Activated naive CD8-positive, alpha-beta T cell treated with anti-CD3 and anti-CD28 coated beads for 36 hours (primary cell): ENCODE measurements at places on chromosomes 4 and X. TPM values are rescaled to one million over a fixed set of nuclear protein-coding genes. Genes with fewer than 3 reads are reported as not detected.

GAGE12E gene
- not detected for total RNA-seq

RBBP7 gene
- total RNA-seq: 192 TPM

APLN gene
- total RNA-seq: 2.4 TPM

MND1 gene
- 42.8 TPM for total RNA-seq

EGFL6 gene
- total RNA-seq: 2.2 TPM

DNA sequence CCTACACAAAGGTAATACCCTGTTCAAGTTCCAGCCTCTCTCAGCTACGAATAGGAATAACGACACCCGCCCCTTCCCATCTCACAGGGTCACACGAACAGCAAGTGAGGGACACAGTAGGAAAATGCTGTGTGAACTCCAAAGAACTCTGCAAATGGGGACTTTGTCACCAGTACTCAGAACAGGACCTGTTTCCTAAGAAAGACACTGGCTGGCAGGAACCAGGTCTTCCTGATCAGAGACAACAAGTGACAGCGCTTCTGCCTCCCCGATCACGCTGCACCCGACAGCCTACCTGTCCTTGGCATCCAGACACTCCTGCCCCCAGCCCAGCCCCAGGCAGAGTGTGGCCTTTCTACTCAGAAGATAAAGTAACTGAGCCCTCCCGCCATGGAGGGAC, 14.2 kb downstream of the DCTD start:
- no peak overlapping the region for H3K27ac ChIP-seq
- H3K4me1 ChIP-seq: no peaks in the 10 kb centered on the region
- H3K4me3 ChIP-seq: no peak overlapping the region
- peaks cover 49% of the 10 kb centered on the region for H3K36me3 ChIP-seq

DNA sequence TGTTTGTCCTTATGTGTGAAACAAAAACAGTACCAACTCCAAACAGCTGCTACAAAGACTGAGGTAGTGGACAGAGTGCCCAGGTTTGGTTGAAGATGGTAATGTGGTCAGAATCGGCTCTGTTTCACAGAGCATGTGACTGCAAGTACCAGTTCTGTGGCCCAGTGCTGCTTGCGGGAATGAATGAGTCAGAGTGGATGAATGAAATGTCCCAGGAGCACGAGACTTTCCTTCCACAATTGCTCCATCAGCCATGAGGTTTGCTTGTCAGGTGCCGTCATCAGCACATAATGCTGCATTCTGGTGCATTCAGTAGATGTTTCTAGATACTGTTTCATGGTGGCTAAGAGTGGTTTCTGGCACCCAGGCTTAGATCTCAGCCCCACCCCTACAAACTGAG, 84.2 kb downstream of the GPR143 start:
- no peak overlapping the region for H3K27ac ChIP-seq
- DNase-seq: no peak
- no peaks in the 10 kb centered on the region for H3K27me3 ChIP-seq
- H3K4me1 ChIP-seq: peaks cover 18% of the 10 kb centered on the region

GRCh38 chr4:148061795-148062194, 329.9 kb downstream of the ARHGAP10 start:
- no peaks in the 10 kb centered on the region for H3K27me3 ChIP-seq
- no peak for DNase-seq
- H3K4me1 ChIP-seq: peaks cover 47% of the 10 kb centered on the region
- no peak overlapping the region for H3K4me3 ChIP-seq
- peaks cover 20% of the 10 kb centered on the region for H3K36me3 ChIP-seq
- H3K27ac ChIP-seq: peak overlapping the region; percentile 92

- H3K4me1 ChIP-seq: peaks cover 4% of the 10 kb centered on the region
- no peaks in the 10 kb centered on the region for H3K27me3 ChIP-seq
- H3K4me3 ChIP-seq: no peak overlapping the region
- peak overlapping the region; percentile 56 for H3K27ac ChIP-seq
- peaks cover 44% of the 10 kb centered on the region for H3K36me3 ChIP-seq
- no peak for DNase-seq
Measured at GRCh38 chr4:1690698-1691097, 6.6 kb upstream of the FAM53A start.

DNA sequence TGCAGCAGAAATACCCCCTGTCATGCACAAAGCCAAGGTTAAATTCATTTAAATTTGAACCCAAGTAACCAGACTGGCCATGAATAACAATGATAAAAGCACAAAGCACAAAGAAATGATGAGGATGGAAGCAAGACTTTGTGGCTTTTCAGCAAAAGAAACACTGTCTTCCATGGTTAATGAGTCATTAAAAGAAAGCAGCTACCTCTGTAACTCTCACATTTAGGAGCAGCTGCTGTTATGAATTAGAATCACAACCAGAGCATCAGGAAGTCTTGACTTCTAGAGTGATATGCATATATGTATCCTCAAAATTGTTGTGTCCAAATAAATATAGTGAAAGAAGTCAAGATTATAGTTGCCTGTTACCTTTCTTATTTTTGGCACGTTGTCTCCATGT, 70.7 kb upstream of the RPS6KA6 start:
- no peaks in the 10 kb centered on the region for H3K27me3 ChIP-seq
- H3K4me3 ChIP-seq: no peak overlapping the region
- no peak overlapping the region for H3K27ac ChIP-seq
- no peaks in the 10 kb centered on the region for H3K36me3 ChIP-seq
- DNase-seq: no peak
- H3K4me1 ChIP-seq: no peaks in the 10 kb centered on the region

GRCh38 chr4:69038582-69038981, 57.7 kb upstream of the UGT2B7 start:
- no peaks in the 10 kb centered on the region for H3K27me3 ChIP-seq
- H3K27ac ChIP-seq: no peak overlapping the region
- H3K4me3 ChIP-seq: no peak overlapping the region
- no peaks in the 10 kb centered on the region for H3K4me1 ChIP-seq
- no peak for DNase-seq

DNA sequence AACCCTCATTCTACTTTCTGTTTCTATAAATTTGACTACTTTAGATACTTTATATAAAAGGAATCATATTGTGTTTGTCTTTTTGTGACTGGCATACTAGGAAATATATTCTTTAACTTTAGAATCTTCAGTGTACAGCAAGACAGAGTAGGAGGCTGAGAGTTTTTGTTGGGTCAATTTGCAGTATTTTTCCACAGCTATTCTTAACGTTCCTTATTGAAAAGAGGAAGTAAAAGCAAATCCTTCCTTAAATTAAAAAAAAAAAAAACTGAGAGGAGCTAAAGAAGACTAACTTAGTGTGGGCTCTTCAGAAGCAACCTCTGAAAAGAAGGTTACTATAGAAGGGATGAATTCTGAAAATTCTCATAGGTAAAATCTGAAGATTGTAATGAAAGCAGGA, 1194.6 kb downstream of the ADGRL3 start:
- no peak overlapping the region for H3K27ac ChIP-seq
- H3K4me3 ChIP-seq: no peak overlapping the region
- no peak for DNase-seq
- no peaks in the 10 kb centered on the region for H3K27me3 ChIP-seq
- H3K36me3 ChIP-seq: no peaks in the 10 kb centered on the region
- H3K4me1 ChIP-seq: no peaks in the 10 kb centered on the region

GRCh38 chr4:135777361-135777760, 1575.8 kb upstream of the PABPC4L start:
- no peaks in the 10 kb centered on the region for H3K4me1 ChIP-seq
- no peak overlapping the region for H3K4me3 ChIP-seq
- H3K27ac ChIP-seq: no peak overlapping the region
- DNase-seq: no peak
- no peaks in the 10 kb centered on the region for H3K36me3 ChIP-seq

DNA sequence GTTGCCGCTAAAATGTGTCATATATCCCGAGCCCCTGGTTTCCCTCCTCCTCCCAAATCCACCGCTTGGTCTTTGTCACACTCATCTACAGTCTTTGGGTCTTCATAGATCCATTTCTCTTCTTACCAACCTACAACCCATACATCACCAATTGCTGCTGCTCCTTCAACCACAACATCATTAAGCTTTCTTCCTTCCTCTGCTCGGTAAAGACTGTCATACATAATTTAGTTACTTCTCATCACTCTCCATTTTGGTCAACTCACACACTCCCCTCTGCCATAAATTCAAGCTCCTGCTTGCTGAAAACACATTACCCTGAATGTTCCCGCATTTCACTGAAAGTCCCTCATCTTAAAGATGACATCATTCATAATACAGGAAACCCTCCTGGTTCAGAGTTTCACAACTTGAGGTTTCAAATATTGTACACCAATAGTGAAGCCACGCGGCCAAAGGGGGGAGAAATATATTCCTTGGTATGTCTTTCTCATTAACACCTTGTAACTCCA, 1.7 kb upstream of the DCTD start:
- H3K4me3 ChIP-seq: peak overlapping the region; percentile 59
- H3K36me3 ChIP-seq: peaks cover 14% of the 10 kb centered on the region
- peaks cover 32% of the 10 kb centered on the region for H3K4me1 ChIP-seq
- no peaks in the 10 kb centered on the region for H3K27me3 ChIP-seq
- peak; percentile 29 for DNase-seq

GRCh38 chr4:72314869-72315268, 254.2 kb downstream of the ADAMTS3 start:
- H3K27me3 ChIP-seq: peaks cover 5% of the 10 kb centered on the region
- H3K36me3 ChIP-seq: no peaks in the 10 kb centered on the region
- H3K27ac ChIP-seq: no peak overlapping the region
- DNase-seq: no peak
- H3K4me1 ChIP-seq: peaks cover 8% of the 10 kb centered on the region
- H3K4me3 ChIP-seq: no peak overlapping the region

DNA sequence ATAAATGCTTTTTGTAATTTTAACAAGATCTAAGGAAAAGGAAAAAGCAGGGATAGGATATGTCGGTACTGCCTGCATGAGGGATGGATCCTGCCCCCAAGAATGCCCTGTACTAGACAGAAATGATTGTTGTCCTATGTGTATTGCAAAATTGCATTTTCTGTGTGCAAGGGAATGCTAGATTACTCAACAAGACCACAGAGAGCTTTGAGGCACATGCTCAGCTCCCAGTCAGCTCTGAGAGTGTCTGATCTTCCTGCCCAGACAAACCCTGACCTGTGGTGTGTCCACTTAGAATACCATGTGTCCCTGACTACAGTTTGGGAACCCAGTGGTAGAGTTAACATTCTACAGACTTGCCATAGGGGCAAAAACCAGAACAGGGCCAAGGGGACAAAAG, 129.2 kb upstream of the PAK3 start:
- no peaks in the 10 kb centered on the region for H3K36me3 ChIP-seq
- H3K4me1 ChIP-seq: no peaks in the 10 kb centered on the region
- no peak overlapping the region for H3K27ac ChIP-seq

- H3K4me1 ChIP-seq: no peaks in the 10 kb centered on the region
- DNase-seq: no peak
- H3K4me3 ChIP-seq: no peak overlapping the region
- no peaks in the 10 kb centered on the region for H3K36me3 ChIP-seq
Measured at GRCh38 chrX:97229318-97229717, 345.6 kb downstream of the RPA4 start.

DNA sequence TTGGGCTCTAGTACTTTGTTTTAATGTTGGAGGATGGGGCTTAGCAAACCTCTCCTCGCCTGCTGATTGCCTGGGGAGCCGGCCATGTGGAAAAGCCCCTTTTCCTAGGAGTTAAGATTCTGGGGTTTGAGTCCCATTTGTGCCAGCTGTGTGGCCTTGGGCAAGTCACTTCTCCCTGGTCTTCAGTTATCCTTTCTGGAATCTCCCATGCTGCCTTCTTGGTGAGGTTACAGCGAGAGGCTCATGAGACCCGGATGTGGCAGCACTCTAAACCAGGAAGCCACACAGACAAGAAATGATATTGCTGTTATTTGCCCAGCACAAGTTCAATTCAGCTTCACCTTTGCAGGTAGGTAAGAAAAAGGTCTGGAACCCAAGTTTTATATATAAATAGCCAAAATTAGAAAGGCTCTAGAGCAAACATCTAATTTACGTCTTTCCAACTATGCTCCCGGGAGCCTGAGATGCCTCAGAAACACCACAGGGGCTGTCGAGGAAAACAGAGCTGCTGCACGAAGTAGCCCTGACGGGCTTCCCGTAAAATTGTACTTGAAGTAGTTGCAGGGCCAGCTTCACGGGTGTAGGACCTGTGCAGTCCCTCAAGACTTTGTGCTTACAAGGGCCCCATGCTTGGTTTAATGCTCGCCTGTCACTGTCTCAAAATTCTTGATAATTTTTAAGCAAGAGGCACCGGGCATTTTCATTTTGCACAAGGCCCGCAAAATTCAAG, 8.3 kb upstream of the SASH3 start:
- H3K27me3 ChIP-seq: no peaks in the 10 kb centered on the region
- peaks cover 2% of the 10 kb centered on the region for H3K36me3 ChIP-seq
- no peak for DNase-seq
- H3K4me3 ChIP-seq: peak overlapping the region; percentile 34

GRCh38 chrX:2707334-2707760, 16.3 kb downstream of the CD99 start:
- peaks cover 82% of the 10 kb centered on the region for H3K4me1 ChIP-seq
- peak overlapping the region; percentile 84 for H3K27ac ChIP-seq
- H3K4me3 ChIP-seq: peak overlapping the region; percentile 22
- DNase-seq: peak; percentile 75
- no peaks in the 10 kb centered on the region for H3K27me3 ChIP-seq

DNA sequence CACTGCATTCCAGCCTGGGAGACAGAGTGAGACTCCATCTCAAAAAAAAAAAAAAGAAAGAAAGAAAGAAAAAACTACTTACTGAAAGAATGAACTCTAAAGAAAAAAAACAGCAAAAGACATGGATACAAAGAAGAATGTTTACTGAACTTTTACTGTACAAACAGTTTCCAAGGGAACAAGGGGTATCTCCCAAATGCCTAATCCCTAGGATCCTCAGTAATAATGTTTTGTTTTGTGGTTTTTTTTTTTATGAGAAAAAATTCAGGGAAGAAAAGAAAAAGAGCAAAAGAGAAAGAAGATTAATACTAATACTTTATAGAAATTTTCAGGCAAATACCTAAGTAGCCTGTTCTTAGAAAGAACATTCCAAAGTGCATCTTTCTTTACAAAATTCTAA, 63.2 kb downstream of the ANTXR2 start:
- H3K27me3 ChIP-seq: no peaks in the 10 kb centered on the region
- no peak for DNase-seq
- H3K36me3 ChIP-seq: peaks cover 22% of the 10 kb centered on the region
- no peak overlapping the region for H3K27ac ChIP-seq

GRCh38 chr4:144648042-144648441, 2.1 kb downstream of the HHIP start:
- H3K36me3 ChIP-seq: peaks cover 3% of the 10 kb centered on the region
- peaks cover 65% of the 10 kb centered on the region for H3K27me3 ChIP-seq
- no peak overlapping the region for H3K27ac ChIP-seq
- H3K4me1 ChIP-seq: peaks cover 18% of the 10 kb centered on the region
- no peak for DNase-seq

DNA sequence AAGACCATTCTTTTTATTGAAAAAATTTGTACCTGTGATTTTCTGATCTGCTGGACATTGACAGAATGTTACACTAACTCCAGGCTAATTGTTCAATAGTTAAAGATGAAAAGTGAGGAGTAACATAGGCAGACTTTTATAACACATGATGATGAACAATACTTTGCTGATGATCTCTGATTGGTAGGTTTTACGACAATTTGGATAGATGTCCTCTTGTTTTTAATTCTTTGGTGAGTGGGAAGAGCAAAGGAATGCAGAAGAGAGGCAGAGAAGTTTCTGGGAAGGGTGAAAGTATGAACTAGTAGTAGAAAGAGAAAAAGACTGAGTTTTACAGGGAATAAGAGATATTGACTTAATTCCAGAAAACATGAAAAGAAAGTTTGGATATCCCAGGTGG, 267.3 kb upstream of the HAND2 start:
- no peaks in the 10 kb centered on the region for H3K27me3 ChIP-seq
- H3K27ac ChIP-seq: no peak overlapping the region
- no peak for DNase-seq

GRCh38 chr4:139286186-139286698, 6.2 kb upstream of the MGARP start:
- no peak overlapping the region for H3K27ac ChIP-seq
- H3K27me3 ChIP-seq: no peaks in the 10 kb centered on the region
- H3K4me3 ChIP-seq: no peak overlapping the region
- no peak for DNase-seq

GRCh38 chr4:7988437-7988836, 48.8 kb upstream of the AFAP1 start:
- no peak for DNase-seq
- H3K4me3 ChIP-seq: no peak overlapping the region
- H3K4me1 ChIP-seq: peaks cover 6% of the 10 kb centered on the region
